ENCODE measurements at places on chromosomes 11 and 22. TPM values are rescaled to one million over a fixed set of nuclear protein-coding genes. Genes with fewer than 3 reads are reported as not detected.
A peak's percentile ranks its signal among the peaks of the same experiment; 100 is the strongest.

Gene HMGXB4
- total RNA-seq: 12.9 TPM

Gene RELT
- 34.0 TPM for total RNA-seq

Gene TRIM48
- not detected for total RNA-seq

Gene CD248
- total RNA-seq: not detected

Gene NEFH
- not detected for total RNA-seq

Gene CREB3L1
- 1.1 TPM for total RNA-seq

Gene TMEM121B
- 0.12 TPM for total RNA-seq

Gene C22orf31
- not detected for total RNA-seq

Gene NXPE2
- not detected for total RNA-seq

GRCh38 chr11:127632546-127632945 lies 632.0 kb upstream of the KIRREL3 start:
- DNase-seq: no peak
- no peaks in the 10 kb centered on the region for H3K27me3 ChIP-seq
- H3K36me3 ChIP-seq: no peaks in the 10 kb centered on the region
- H3K4me3 ChIP-seq: no peak overlapping the region
- no peaks in the 10 kb centered on the region for H3K4me1 ChIP-seq

DNA sequence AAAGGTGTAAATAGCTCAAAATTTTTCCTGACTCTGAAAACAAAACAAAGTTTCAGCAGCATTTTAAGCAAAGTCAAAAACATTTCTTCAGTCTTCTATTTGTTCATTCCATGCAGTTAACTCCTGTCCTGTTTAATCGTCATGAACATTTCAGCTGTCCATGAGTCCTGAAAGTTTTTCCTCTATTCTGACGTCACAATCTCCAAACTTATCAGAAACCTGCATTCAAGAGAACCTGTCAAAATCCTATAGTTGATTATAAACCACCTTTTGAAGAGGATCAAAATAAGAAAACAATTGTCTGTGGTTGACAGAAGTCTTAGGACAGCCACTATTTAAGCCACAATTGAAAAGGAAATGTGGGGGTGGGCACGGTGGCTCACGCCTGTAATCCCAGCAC lies 15.4 kb downstream of the FOLR3 start:
- no peak for DNase-seq
- no peaks in the 10 kb centered on the region for H3K4me1 ChIP-seq
- no peaks in the 10 kb centered on the region for H3K36me3 ChIP-seq
- H3K27ac ChIP-seq: no peak overlapping the region
- H3K27me3 ChIP-seq: peaks cover 1% of the 10 kb centered on the region

GRCh38 chr11:65654375-65655349 lies 8.1 kb downstream of the RELA start:
- H3K4me3 ChIP-seq: no peak overlapping the region
- H3K27ac ChIP-seq: no peak overlapping the region
- no peak for DNase-seq
- peaks cover 26% of the 10 kb centered on the region for H3K4me1 ChIP-seq
- no peaks in the 10 kb centered on the region for H3K27me3 ChIP-seq
- peaks cover 36% of the 10 kb centered on the region for H3K36me3 ChIP-seq

GRCh38 chr22:48588878-48589450 lies 1238.7 kb downstream of the BRD1 start:
- no peaks in the 10 kb centered on the region for H3K4me1 ChIP-seq
- no peak overlapping the region for H3K4me3 ChIP-seq
- H3K36me3 ChIP-seq: no peaks in the 10 kb centered on the region
- H3K27me3 ChIP-seq: no peaks in the 10 kb centered on the region

- H3K27ac ChIP-seq: no peak overlapping the region
- H3K4me3 ChIP-seq: no peak overlapping the region
- DNase-seq: no peak
- no peaks in the 10 kb centered on the region for H3K36me3 ChIP-seq
These were observed 161.9 kb upstream of the TRPC6 start for GRCh38 chr11:101745756-101746155.

DNA sequence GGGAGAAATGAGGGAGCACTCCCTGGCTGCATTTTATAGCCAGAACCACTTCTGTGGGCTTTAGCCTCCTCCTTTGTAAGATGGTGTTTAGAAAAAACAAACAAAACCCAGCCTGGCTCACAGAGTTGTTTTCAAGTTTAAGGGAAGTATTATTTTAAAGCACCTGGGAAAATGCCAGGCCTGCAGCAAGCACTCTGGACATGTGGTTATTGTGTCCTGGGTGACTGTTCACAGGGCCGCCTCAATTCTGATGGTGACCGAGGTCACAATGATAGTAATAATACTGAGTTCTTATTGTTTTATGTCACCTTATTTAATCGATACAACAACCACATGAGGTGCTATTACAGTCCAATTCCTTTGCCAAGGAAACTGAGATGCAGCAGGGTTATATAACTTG lies 20.7 kb upstream of the SLC22A12 start:
- no peak overlapping the region for H3K4me3 ChIP-seq
- H3K36me3 ChIP-seq: no peaks in the 10 kb centered on the region
- H3K27ac ChIP-seq: no peak overlapping the region
- H3K27me3 ChIP-seq: peaks cover 33% of the 10 kb centered on the region

DNA sequence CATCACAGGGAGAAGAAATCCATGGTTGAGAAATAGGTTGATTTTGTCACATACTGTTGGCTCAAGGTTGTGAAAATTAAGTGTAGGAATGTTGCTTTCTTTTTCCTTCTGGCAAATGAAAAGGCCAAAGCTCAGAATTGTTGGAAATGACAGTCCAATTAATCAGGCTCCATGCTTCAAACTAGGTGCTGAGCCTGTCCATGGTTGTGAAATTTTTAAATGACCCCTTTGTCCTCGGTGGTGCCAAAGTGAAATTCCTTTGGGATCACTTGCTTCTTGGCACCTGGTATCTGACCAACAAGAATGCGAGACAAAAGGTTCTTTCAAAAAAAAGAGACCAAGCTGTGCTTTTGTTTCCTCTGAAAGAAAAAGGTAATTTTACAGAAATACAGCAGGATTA lies 451.9 kb downstream of the ETS1 start:
- H3K36me3 ChIP-seq: no peaks in the 10 kb centered on the region
- H3K27ac ChIP-seq: no peak overlapping the region

- no peaks in the 10 kb centered on the region for H3K36me3 ChIP-seq
- no peaks in the 10 kb centered on the region for H3K4me1 ChIP-seq
- no peak for DNase-seq
- no peak overlapping the region for H3K27ac ChIP-seq
- H3K27me3 ChIP-seq: no peaks in the 10 kb centered on the region
- H3K4me3 ChIP-seq: no peak overlapping the region
These were observed 107.5 kb downstream of the USP35 start for GRCh38 chr11:78295991-78296930.

- peaks cover 4% of the 10 kb centered on the region for H3K4me1 ChIP-seq
- no peaks in the 10 kb centered on the region for H3K36me3 ChIP-seq
- no peak overlapping the region for H3K4me3 ChIP-seq
- DNase-seq: peak; percentile 17
- H3K27ac ChIP-seq: no peak overlapping the region
These were observed 38.1 kb downstream of the CAPN1 start for GRCh38 chr11:65219930-65220213.

GRCh38 chr11:65112546-65113360 lies 1.1 kb downstream of the TM7SF2 start:
- H3K4me3 ChIP-seq: peak overlapping the region; percentile 73
- H3K27me3 ChIP-seq: no peaks in the 10 kb centered on the region
- no peak overlapping the region for H3K27ac ChIP-seq
- H3K4me1 ChIP-seq: peaks cover 21% of the 10 kb centered on the region
- no peaks in the 10 kb centered on the region for H3K36me3 ChIP-seq
- DNase-seq: peak; percentile 67

GRCh38 chr11:107590460-107591377 lies at the start of gene ELMOD1:
Gene ELMOD1 (plus strand): TSS chr11:107591147. CDS start chr11:107618190, 27,043 bp downstream.
- H3K4me1 ChIP-seq: peaks cover 23% of the 10 kb centered on the region
- peak; percentile 45 for DNase-seq
- no peak within 1 kb of the TSS for H3K27ac ChIP-seq
- H3K36me3 ChIP-seq: no peaks in the 10 kb centered on the region
- H3K4me3 ChIP-seq: peak within 1 kb of the TSS; percentile 74

DNA sequence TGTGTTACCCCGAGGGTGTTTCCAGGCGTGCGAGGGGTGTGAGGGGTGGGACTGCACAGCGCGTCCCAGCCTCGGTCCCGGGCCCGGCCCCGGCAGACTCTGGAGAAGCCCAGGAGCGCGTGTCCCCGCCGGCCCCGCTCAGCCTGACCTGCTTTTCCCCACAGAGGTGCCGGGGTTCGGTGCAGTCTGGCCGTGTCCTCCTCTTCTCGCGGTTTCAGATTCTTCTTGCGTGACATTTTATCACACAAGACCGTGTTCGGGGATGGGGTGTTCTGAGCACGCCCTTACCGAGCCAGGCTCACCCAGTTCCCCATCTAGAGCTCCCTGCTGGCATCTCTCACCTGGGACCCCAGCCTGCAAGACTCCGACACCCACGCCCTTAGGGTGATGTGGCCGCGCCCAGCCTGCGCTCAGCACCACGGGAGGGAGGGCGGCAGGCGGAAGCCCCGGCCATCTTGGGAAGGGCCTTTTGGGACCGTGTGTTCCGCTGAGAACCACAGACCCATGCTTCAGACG lies 775.6 kb downstream of the BRD1 start:
- peaks cover 15% of the 10 kb centered on the region for H3K27me3 ChIP-seq
- H3K27ac ChIP-seq: no peak overlapping the region
- H3K4me1 ChIP-seq: no peaks in the 10 kb centered on the region
- H3K36me3 ChIP-seq: no peaks in the 10 kb centered on the region

DNA sequence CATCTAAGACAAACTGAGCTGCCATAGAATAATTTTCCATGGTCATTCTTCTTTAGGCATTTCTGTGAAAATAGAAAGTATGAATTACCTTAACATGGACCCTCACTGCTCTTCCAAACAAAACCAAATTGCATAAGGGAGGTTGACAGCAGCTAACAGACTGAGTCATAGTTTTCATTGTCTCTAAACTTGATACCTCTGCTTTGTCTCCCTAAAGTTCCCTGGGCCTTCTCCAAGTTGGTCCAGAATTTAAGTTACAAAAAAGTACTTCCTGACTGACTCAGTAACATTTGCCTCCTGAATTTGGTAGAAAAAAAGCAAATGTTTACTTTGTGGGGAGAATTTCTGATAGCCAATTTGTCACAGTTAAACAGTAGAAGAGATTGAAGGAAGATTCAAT lies 3.0 kb downstream of the OR8D1 start:
- no peak overlapping the region for H3K4me3 ChIP-seq
- peaks cover 16% of the 10 kb centered on the region for H3K4me1 ChIP-seq
- no peak overlapping the region for H3K27ac ChIP-seq
- peak; percentile 71 for DNase-seq
- H3K27me3 ChIP-seq: peaks cover 8% of the 10 kb centered on the region

DNA sequence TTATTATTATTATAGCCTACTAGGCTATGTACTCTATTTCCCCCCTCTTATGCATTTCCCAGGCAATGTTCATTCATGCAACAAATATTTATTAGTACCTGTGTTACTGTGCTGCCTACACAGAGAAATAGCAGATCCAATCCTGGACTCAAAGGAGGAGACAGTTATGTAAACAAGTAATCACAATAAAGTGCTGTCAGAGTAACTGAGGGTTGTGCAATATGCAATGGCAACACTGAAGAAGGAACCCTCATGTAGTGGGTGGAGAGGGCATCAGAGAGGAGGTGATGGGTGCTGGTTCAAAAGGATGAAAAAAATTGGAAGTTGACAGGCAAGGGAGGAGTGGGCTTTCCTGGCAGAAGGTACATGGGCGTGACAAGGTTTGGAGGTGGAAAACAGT lies 886 bp upstream of the P4HA3 start:
- no peak overlapping the region for H3K4me3 ChIP-seq
- peaks cover 10% of the 10 kb centered on the region for H3K4me1 ChIP-seq
- no peak overlapping the region for H3K27ac ChIP-seq

- H3K27ac ChIP-seq: no peak overlapping the region
- no peaks in the 10 kb centered on the region for H3K36me3 ChIP-seq
- no peaks in the 10 kb centered on the region for H3K27me3 ChIP-seq
- no peak for DNase-seq
- no peaks in the 10 kb centered on the region for H3K4me1 ChIP-seq
These were observed 151.1 kb upstream of the ISX start for GRCh38 chr22:34914846-34915245.

GRCh38 chr11:127003260-127003981 lies 2.9 kb upstream of the KIRREL3 start:
- no peak for DNase-seq
- H3K36me3 ChIP-seq: no peaks in the 10 kb centered on the region
- peaks cover 73% of the 10 kb centered on the region for H3K27me3 ChIP-seq
- H3K4me1 ChIP-seq: no peaks in the 10 kb centered on the region
- H3K4me3 ChIP-seq: no peak overlapping the region

GRCh38 chr11:119585043-119585781 lies 143.8 kb downstream of the NECTIN1 start:
- peaks cover 38% of the 10 kb centered on the region for H3K4me1 ChIP-seq
- peak overlapping the region; percentile 79 for H3K27ac ChIP-seq
- no peaks in the 10 kb centered on the region for H3K36me3 ChIP-seq

- peak; percentile 27 for DNase-seq
- no peaks in the 10 kb centered on the region for H3K27me3 ChIP-seq
- no peaks in the 10 kb centered on the region for H3K36me3 ChIP-seq
These were observed 5.0 kb upstream of the MUC6 start for GRCh38 chr11:1041471-1041870.
